Natural killer cell (primary cell): ENCODE measurements at places on chromosomes 7 and 10.

DNA sequence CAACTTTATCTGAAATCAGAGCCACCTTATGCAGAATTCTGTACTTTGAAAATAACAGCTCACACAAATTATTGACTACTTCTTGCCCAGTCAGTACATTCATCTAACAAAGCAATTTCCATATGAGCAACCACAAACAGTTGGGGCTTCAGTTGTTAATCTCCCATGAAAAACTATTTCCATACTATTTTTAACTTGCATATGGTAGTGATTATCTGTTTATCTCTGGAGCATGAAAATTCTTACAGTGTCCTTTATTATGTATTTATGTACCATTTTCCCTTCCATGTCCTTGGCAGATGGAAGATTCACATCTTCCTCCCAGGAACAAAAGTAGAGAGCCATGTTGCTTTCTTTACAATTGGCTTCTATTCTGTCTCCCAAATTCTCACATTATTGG is 285.7 kb downstream of the CRPPA start:
- no peaks in the 10 kb centered on the region for H3K27me3 ChIP-seq
- no peak overlapping the region for H3K4me3 ChIP-seq
- H3K36me3 ChIP-seq, result no peaks in the 10 kb centered on the region
- H3K27ac ChIP-seq, result no peak overlapping the region

GRCh38 chr7:123643495-123644441 is 11.9 kb upstream of the LMOD2 start:
- no peak for DNase-seq
- no peak overlapping the region for H3K27ac ChIP-seq
- no peaks in the 10 kb centered on the region for H3K27me3 ChIP-seq
- H3K4me3 ChIP-seq, result no peak overlapping the region

- H3K27me3 ChIP-seq, result no peaks in the 10 kb centered on the region
- H3K27ac ChIP-seq, result no peak overlapping the region
- no peaks in the 10 kb centered on the region for H3K4me1 ChIP-seq
- DNase-seq, result no peak
- no peaks in the 10 kb centered on the region for H3K36me3 ChIP-seq
These were observed 190.5 kb downstream of the GLI3 start for GRCh38 chr7:42046483-42046882.

GRCh38 chr10:100747456-100748230 is 2.3 kb downstream of the PAX2 start:
- H3K4me1 ChIP-seq, result peaks cover 11% of the 10 kb centered on the region
- H3K4me3 ChIP-seq, result no peak overlapping the region
- no peaks in the 10 kb centered on the region for H3K36me3 ChIP-seq
- no peak overlapping the region for H3K27ac ChIP-seq

DNA sequence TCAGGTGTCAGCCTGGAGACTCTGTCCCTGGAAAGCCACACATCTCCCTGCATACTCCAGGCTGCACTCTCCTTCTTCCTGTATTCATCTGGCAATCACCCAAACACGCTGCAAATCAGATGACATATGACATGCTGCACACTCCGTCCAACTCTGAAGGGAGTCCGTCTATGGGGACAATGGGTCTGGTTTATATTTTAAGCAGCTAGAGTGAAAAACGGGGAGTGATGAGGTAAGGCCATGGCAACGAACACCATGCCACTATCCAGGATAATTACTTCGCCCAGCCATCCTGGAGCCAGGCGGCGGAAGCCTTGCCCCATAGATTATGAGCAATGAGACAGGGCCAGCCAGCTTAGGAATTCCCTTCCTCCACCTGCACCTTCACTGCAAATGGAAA is 140.1 kb downstream of the PLXNA4 start:
- DNase-seq, result no peak
- H3K36me3 ChIP-seq, result no peaks in the 10 kb centered on the region
- H3K4me3 ChIP-seq, result no peak overlapping the region
